GM03348 (cell line): ENCODE measurements at places on chromosomes 12 and 14.
A peak's percentile ranks its signal among the peaks of the same experiment; 100 is the strongest.

DNA sequence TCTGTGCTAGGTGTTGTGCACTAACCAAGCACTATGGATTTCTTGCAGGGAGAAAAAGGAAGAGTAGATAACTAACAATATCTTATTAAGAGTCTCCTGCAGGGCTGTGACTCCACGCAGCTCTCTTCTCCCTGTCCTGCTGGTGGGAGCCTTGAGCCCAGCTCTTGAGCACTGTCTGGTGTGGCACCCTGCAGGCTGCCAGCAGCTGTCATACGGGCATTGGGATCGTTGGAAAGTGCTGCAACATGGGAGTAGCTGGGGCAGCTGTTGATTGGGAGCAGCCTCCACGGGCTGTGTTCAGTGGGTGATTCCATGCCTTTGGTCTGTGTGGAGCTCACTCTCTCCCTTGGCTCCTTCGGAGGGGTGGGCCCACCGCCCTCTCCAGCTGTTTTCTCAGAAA is 125.3 kb downstream of the FBXL14 start:
- no peak for DNase-seq

GRCh38 chr14:32984241-32984930 is 45.7 kb downstream of the NPAS3 start:
- no peak for DNase-seq

GRCh38 chr12:16349131-16349460 is 1.7 kb downstream of the MGST1 start:
- DNase-seq, result peak; percentile 82

- no peak for DNase-seq
These were observed 196.4 kb upstream of the FOXN3 start for GRCh38 chr14:89613260-89614008.

GRCh38 chr12:96473394-96474093 is 15.8 kb upstream of the CFAP54 start:
- no peak for DNase-seq

DNA sequence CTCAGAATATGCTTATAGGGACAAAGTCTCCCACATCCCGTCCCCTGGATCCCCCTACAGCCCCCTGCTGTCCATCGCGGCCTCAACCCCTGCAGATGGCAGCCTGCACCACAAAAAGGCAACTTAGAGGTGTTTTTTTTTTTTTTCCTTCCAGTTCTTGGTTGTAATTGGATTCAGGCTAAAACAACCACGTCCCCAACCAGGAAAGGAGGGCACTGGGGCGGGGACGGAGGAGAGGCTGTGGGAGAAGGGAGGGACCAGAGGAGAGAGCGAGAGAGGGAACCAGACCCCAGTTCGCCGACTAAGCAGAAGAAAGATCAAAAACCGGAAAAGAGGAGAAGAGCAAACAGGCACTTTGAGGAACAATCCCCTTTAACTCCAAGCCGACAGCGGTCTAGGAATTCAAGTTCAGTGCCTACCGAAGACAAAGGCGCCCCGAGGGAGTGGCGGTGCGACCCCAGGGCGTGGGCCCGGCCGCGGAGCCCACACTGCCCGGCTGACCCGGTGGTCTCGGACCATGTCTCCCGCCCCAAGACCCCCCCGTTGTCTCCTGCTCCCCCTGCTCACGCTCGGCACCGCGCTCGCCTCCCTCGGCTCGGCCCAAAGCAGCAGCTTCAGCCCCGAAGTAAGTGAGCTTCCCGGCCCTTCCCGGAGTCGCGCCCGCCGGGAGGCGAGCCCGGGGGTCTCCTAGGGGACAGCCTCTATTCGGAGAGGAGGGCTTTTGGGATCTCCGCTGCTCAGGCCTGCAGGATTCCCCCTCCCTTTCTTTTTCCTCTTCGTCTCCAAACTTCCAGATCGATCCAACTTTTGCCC is at the start of gene MMP14:
Gene MMP14, plus strand, starts transcription at position 285 of the 813 bp plus-strand sequence. Its CDS starts 233 bp downstream, at position 518.
- peak; percentile 94 for DNase-seq
